ENCODE measurements at places on chromosomes 7 and 10. TPM values are rescaled to one million over a fixed set of nuclear protein-coding genes. Genes with fewer than 3 reads are reported as not detected.

Gene VGF
- polyA plus RNA-seq, result 0.28 TPM

Gene SPDYE6
- polyA plus RNA-seq, result 13.9 TPM

Gene SPAM1
- not detected for polyA plus RNA-seq

Gene NAMPT
- 42.0 TPM for polyA plus RNA-seq

Gene GLI3
- 16.8 TPM for polyA plus RNA-seq

Gene OGA
- 237 TPM for polyA plus RNA-seq

Gene KLLN
- 1.6 TPM for polyA plus RNA-seq
